ENCODE measurements at places on chromosomes 13 and 19. TPM values are rescaled to one million over a fixed set of nuclear protein-coding genes. Genes with fewer than 3 reads are reported as not detected.

- DNase-seq: no peak
Measured at GRCh38 chr13:91298060-91298459, 49.4 kb upstream of the MIR17HG start.

GRCh38 chr13:80571346-80572307, 230.7 kb upstream of the SPRY2 start:
- DNase-seq: no peak

DNA sequence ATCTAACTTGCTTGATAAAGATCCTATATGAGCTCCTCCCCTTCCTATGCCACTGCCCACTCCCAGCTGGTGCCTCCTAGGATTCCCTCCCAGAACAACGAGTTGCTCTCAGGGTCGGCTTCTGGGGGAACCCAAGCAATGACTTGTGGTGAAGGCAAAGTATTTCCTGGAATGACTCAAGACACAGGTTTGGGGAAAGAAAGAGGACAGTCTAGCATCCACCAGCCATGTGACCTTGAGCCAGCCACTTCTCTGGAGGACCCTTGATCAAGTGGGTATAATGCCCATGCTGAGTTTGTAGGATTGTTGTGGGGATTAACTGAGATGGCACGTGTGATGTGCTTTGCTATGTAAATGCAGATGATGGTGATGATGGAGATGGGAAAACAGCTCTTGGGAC, 33.0 kb downstream of the MBD3L2B start:
- no peak for DNase-seq

DNA sequence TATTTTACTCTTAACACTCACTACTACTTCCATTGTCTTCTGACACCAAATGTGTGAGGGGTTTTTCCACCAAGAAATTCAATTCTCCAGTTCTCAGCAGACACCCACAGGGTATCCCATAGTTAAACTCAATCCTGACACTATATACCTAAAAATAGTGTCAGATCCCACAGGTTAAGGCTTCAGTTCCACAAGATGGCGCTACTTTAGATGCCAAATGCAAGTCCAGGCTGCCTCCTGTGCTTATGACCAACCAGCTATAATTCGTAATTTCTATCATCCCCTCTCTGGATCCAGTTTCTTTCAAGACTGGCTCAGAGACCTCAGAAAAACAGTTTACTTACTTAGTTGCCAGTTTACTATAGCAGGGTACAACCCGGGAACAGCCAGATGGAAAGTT, 1146.2 kb upstream of the SPRY2 start:
- peak; percentile 13 for DNase-seq

DNA sequence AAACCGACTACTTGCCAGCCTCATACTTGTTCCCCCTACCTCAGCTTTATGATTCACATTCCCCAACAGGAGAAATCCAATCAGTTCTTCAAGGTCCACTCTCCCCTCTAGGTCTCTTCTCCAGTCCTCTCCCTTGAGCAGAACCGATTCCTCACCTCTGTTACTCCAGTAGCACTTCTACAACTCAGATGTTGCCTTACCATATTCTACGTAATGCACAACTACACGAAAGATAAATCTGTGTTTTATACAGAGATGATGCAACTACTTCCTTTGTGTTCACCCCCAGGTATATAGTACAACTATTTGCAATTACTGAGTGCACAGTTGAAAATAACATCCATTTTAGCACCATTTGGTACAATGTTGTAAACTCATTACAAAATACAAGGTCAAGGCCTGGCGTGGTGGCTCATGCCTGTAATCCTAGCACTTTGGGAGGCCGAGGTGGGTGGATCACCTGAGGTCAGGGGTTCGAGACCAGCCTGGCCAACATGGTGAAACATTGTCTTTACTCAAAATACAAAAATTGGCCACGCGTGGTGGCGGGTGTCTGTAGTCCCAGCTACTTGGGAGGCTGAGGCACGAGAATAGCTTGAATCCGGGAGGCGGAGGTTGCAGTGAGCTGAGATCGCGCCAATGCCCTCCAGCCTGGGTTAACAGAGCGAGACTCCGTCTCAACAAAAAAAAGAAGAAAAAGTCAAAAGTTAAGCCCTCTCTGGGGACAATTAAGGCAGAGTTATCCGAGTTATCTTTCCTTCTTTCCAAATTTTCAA, 2.8 kb upstream of the WBP4 start:
- DNase-seq: no peak

DNA sequence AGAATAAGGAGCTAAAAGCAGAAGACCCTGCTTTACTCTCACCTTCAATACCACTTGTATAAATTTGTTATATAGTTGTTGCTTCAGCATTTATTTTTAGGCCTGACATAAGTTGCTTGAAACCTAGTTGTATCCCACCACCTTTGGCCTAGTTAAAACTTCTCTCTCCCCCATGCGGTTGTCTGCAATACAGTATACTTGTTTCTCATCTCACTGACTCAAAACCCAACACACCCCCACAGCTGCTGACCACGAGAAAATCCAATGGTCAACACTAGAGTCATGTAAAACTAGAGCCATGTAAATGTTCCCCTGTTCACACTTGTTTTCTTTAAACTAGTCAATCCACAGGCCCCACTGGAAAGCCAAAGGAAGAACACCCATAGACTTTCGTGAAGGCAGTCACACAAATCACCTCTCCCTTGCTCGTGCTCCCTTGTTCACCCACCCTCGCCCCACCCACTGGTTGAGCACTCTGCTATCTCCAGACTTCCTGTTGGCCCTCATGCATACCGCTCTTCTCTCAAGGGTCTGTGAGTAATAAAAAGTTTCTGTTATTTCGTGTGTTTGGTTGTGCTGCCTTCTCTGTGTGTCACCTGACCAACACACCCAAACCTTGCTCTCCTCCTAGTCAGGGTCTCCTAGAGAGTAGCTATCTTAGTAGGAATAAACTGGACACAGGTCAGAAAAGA, 12.9 kb upstream of the CCDC169 start:
- DNase-seq: no peak

DNA sequence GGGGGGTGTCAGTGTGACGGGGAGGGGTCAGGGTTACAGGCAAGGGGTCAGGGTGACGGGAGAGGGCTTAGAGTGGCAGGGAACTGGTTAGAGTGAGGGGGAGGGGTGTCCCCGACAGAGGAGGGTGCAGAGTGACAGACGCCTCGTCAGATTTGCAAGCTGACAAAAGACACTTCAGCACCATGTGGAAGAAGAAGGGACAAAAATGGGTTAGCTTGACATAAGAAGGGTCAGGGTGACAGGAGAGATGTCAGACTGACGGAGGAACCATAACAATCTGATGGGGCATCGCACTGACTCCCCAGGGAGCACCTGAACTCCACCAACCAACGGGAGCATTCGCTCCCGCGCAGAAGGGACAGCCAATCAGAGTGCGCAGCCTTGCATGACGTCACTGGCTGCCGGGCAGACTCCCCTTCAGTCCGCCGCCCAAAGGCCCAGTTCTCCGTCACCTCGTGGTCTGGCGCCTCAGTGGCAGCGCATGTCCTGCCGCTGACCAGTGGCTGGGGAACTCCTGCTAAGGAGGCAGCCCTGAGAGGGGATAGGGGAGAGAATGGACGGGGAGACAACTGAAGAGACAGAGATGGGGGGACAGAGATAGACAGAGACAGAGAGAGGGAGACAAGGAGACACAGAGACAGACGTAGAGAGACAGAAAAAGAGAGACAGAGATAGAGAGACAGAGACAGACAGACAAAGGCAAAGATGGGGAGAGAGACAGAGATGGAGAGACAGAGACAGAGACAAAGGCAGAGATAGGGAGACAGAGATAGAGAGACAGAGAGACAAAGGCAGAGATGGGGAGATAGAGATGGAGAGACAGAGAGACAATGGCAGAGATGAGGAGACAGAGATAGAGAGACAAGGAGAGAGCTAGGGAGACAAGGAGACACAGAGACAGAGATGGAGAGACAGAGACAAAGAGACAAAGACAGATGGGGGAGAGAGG, 30.2 kb downstream of the C19orf81 start:
- DNase-seq: peak; percentile 93

- peak; percentile 43 for DNase-seq
Measured at GRCh38 chr19:11659612-11660011, 62.3 kb downstream of the ZNF627 start.

DNA sequence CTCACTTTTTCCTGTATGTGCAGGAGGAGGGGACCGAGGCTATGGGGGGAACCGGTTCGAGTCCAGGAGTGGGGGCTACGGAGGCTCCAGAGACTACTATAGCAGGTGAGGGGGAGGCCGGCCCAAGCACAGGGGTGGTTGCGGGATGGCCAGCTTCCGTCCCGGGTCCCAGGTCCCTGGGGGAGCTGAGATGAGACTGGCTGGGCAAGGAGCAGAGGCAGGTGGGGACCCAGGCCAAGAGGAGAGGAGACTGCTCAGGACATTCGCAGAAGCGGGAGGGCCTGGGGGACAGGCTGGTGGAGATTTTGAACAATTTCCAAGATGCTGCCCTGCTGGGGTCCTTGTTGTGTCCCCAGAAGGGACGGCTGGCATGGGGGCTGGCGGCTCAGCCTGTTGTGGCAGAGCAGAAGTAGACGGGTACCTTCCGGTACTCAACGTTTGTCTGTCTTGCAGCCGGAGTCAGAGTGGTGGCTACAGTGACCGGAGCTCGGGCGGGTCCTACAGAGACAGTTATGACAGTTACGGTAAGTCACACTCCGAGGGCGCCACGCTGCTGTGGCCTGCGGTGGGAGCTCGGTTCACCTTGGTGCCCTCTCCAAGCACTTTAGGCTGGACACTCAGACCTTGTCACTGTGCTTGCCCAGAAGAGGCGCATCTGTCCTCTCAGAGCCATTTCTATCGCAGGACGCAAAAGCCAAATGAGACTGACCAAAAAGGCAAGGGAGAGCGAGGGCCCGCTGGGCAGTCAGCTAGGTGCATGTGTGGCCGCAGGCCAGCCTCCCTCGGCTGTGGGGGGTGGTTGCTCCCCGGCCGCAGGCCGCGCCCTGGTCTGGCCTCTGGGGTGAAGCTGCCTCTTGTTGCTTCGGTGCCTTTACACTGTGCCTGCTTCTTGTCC, 2.6 kb downstream of the CIRBP start:
- DNase-seq: no peak

DNA sequence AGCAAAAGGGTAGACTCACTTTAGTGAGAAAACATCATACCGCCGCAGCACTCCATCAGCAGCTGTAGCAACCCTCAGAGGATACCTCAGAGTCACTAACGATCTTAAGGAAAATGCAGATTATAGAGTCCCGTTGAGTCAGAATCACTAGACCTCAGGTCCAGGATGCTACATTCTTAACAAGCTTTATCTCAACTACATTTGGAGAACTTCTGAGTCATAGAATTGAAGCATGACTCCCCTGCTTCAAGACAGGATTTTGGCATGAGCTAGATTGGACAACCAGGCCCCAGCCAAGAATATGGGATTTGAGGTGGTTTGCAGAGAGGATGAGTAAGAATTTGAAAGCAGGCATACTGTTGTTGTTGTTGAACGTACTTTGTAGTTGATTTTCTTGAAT, 118.9 kb upstream of the UBL3 start:
- DNase-seq: no peak

GRCh38 chr13:50991579-50992521, 82.3 kb downstream of the RNASEH2B start:
- no peak for DNase-seq

GRCh38 chr19:55467236-55468053, 2.9 kb upstream of the C19orf85 start:
- DNase-seq: no peak

GRCh38 chr13:79585033-79585432, 104.1 kb downstream of the NDFIP2 start:
- DNase-seq: no peak

- DNase-seq: no peak
Measured at GRCh38 chr19:27844261-27844660, 1368.7 kb downstream of the UQCRFS1 start.

DNA sequence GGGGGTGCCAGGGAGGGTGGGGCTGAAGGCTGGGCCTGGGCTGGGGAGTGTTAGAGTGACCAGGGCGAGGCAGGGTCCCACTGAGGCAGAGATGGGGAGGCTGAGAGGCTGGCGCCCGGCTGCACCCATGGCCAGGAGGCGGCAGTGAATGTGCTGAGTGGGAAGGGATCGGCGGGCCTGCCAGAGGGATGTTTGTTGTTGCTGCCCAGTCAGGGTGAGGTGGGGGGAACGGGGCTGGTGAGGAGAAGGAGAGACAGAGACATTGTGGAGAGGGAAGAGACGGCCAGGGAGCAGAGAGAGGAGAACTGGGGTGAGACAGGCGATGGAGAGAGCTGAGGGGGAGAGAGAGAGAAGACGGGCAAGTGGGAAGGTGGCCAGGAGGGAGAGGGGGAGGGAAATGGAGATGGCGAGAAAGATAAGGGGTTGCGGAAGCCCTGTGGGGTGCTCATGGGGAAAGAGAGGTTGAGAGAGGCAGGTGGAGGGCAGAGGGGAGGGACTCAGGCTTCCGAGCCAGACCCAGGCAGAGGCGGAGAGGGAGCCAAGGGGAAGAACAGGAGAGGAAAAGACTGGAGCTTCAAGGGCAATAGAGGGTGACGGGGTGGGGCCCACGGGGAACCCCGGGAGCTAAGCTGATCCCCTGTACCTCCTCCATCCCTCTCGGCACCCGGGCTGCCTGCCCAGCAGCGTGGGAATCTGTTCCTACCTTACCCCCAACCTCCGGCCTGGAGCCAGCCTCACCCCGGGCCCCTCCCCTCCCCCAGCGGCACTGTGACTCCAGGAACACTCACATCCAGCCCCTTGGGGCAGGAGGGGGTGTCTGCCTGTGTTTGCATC, 690 bp upstream of the B3GNT8 start:
- no peak for DNase-seq

- DNase-seq: peak; percentile 7
Measured at GRCh38 chr19:16025108-16026101, 50.9 kb upstream of the TPM4 start.

GRCh38 chr13:44930280-44930679, 59.0 kb downstream of the NUFIP1 start:
- no peak for DNase-seq

- DNase-seq: peak; percentile 94
Measured at GRCh38 chr19:42283188-42284065, 14.4 kb downstream of the CIC start.

PNMA8B gene
- 10.6 TPM for total RNA-seq

CGB3 gene
- not detected for total RNA-seq

BEST2 gene
- not detected for total RNA-seq

CYP2A7 gene
- total RNA-seq: 0.10 TPM

LIM2 gene
- not detected for total RNA-seq

KL gene
- 8.5 TPM for total RNA-seq

PABPC3 gene
- 0.28 TPM for total RNA-seq

KIR3DL2 gene
- total RNA-seq: not detected

CD37 gene
- 10.5 TPM for total RNA-seq

WTIP gene
- 17.3 TPM for total RNA-seq

PDS5B gene
- 136 TPM for total RNA-seq

CBY2 gene
- not detected for total RNA-seq

ZNF723 gene
- not detected for total RNA-seq

POSTN gene
- 164 TPM for total RNA-seq

GRIK5 gene
- total RNA-seq: 13.1 TPM

ZIC2 gene
- total RNA-seq: 75.9 TPM
